ENCODE measurements at places on chromosomes 5 and 9. TPM values are rescaled to one million over a fixed set of nuclear protein-coding genes. Genes with fewer than 3 reads are reported as not detected.

GRCh38 chr5:42270771-42271170, 152.5 kb upstream of the GHR start:
- DNase-seq, result no peak

DNA sequence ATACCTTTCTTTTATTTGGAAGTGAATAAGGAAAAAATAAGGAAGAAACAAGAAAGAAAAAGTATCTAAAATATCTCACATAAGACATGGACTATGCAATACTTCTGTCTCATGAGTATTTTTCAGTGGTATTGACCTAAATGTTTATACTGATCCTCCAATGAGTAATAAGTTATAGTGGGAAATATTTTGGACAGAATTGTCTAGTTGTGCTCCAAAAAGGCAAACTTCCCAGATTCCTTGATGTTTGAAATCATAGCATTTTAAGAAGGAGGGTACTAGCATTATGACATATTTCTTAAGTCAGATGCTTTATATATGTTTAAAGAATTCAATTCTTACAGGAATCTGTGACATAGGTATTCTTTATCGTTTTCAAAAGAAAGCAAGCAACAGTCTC, 34.5 kb upstream of the BASP1 start:
- no peak for DNase-seq

GRCh38 chr5:172668594-172669071, 27.6 kb downstream of the NEURL1B start:
- DNase-seq, result no peak

GRCh38 chr9:78001946-78002731, 29.5 kb downstream of the GNAQ start:
- DNase-seq, result no peak

DNA sequence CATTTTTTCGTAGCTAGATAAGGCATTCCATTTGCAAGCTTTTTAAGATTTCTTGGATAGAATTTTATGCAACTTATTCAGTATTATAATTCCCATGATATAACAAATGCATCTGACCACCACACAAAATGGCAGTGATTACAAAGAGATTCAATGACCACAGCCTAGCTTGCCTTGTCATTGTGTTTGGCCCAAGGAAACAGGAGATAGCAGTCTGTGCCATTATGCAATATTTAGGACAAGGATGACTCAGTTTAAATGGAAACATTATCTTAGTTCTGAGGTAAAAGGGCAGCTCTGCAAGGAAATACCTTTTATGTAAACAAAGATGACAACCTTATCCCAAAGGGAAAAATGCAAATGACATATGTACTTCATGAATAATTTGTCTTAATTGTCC, 89.8 kb downstream of the NUDT12 start:
- no peak for DNase-seq

GRCh38 chr9:134814598-134815215, 65.9 kb upstream of the FCN2 start:
- no peak for DNase-seq

Gene TRIM7
- 0.45 TPM for polyA plus RNA-seq
